ENCODE measurements at places on chromosomes 12 and 14.
A peak's percentile ranks its signal among the peaks of the same experiment; 100 is the strongest.

DNA sequence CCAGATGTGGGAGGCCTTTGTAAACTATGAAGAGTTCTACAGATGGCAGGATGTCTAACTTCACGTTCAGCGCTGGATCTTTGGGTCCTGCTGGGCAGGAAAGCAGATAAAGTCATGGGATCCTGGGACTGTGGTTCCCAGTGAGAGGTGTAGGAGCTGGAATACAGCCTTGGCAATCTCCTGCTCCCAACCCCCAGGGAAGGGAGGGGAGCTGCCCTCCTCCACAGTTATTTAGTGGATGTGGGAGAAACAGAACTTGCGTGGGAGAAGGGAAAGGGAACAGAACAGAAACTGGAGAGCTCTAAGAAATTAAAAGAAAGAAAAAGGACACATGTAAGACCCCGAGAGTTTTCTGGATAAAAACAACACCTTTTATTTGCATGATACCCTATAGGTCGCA is 37.0 kb downstream of the NUAK1 start:
- DNase-seq: no peak

DNA sequence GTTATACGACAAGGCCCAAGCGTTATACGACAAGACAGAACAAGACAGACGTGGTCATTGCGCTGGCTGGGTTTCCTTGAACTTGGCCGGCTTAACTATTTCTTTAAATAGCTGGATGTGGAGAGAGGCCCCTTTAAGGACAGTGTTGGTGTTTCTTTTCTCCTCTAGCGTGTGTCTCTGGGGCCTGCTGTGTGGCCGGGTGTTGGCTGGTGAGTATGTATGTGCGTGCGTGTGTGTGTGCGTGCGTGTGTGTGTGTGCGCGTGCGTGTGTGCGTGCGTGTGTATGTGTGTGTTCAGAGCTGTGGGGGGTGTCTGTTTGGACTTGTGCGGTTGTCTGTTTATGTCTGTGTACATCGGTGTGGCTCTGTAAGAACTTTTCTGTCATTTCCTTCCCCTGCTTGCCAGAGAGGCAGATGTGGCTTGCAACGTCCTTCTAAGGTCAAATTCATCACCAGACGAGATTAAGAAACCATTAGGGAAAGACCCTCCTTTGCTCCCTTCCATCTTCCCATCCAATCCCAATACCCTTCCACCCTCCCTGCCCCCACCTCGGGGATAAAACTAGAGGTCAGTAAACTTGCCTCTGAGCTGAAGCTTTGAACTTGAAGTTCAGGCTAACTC is 78.6 kb upstream of the TBX3 start:
- DNase-seq: no peak

GRCh38 chr12:55742719-55743405 is at the start of gene GDF11:
GDF11 (plus strand) TSS chr12:55743122; CDS start chr12:55743317, 195 bp downstream.
- peak; percentile 71 for DNase-seq

GRCh38 chr12:64674367-64674922 is 64.2 kb downstream of the RASSF3 start:
- no peak for DNase-seq

GRCh38 chr12:85489194-85489593 is 209.2 kb downstream of the ALX1 start:
- no peak for DNase-seq

DNA sequence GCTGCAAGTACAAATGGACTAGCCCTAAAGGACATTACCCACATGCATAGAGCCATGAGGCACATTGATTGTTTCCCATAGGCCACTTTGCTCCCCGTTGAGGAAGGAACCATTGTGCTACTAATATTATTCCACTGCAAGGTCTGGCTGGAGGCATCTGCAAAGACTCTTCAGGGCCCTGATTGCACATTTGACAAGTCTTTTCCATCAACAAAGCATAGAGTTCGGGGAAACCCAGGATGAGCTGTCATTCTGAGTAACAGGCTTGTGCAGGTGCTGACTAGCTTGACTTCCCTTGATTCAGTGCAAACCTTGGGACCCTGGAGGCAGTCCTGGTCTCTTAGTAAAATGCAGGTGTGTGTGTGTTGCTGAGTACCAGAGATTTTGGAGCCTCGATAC is 73.8 kb downstream of the SUSD6 start:
- peak; percentile 12 for DNase-seq
